ENCODE measurements at places on chromosomes 13 and 19.

DNA sequence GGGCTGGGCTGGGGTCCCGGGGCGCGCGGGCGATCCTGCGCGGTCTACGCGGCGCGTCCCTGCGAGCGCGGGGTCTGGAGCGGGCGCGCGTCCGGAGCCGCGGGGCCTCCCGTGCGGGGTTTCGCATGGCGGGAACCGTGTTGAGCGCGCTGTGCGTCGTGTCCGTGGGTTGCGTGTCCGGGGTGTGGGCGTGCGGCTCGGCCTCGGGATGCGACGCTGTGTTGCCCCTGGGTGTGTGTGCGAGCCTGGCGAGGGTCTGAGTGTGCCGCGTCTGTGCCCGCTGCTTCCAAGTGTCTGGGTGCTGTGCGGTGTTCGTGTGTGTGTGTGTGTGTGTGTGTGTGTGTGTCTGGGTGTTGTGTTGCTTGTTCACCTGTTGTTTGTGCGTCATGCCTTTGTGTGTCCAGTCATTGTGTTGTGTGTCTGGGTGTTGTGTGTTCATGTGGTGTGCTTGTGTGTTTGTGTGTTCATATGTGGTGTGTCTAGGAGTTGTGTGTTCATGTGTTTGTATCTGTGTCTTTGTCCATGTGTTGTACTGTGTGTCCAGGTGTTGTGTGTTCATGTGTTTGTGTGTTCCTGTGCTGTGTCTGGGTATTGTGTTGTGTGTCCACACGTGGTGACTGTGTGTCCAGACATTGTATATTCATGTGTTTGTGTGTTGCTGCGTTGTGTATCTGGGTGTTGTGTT is 552 bp downstream of the PLK5 start:
- DNase-seq = no peak

GRCh38 chr13:41716236-41716635 is 244.7 kb downstream of the VWA8 start:
- no peak for DNase-seq

- DNase-seq = no peak
These were observed 1.1 kb downstream of the TSSK6 start for GRCh38 chr19:19514215-19514657.

GRCh38 chr19:27966390-27966816 is 1246.5 kb downstream of the UQCRFS1 start:
- no peak for DNase-seq

- DNase-seq = no peak
These were observed 7.1 kb upstream of the NFIC start for GRCh38 chr19:3359015-3359918.

DNA sequence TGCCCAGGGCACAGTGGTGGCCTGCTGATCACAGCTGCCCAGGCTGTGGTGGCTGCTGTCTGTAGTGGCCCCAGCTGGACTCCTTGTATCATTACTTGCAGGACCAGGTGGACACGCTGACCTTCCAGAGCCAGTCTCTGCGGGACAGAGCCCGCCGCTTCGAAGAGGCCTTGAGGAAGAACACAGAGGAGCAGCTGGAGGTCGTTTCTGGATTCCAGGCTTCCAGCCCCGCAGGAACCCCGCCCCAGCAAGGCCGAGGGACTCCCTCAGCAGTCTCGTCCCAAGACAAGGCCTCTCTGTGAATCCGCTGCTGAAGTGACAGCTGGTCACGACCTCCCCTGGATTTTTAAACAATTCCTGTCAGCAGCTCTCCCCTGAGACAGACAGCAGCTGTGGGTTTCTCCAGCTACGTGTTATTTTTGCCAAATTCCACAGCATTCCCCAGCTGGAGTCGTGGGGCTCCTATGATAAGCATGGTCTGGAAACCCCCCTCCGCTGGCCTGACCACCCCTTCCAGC is 98.3 kb downstream of the SLC7A1 start:
- peak; percentile 44 for DNase-seq

- DNase-seq = no peak
These were observed 26.8 kb upstream of the MTIF3 start for GRCh38 chr13:27476943-27477703.

DNA sequence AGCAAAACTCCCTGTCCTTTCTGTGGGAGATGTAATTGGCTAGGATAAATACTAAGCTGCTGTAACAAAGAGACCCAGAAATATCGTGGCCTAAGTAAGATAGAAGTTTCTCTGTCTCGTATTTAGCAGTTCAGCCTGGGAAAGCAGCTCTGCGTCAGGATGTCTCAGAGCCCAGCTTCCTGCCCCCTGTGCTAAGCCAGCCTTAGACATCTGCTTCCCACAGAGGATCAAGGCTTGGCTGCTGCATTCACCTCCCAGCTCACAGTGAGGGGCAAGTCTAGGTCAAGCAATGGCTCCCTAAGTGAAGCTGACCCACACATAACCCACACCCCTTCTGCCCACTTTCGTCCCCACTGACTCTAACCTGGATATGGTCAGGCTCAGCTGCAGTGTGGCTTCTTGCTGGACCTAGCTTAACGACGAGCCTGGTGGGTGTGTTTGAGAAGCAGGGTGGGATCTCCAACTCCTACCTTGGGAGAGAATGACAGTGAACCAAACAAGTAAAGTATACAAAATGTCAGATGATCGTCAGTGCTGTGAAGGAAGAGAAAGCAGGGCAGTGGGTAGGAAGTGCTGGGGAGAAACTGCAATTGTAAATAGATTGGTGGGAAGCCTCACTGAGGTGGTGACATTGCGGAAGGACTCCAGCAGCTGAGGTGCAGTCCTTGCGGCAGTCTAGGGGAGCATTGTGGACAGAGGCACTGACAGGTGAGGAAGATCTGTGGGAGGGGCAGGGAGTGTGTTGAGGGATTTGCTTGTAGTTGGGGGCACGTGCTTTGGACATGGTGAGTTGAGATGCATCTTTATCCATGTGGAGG is 82.9 kb downstream of the TNFRSF19 start:
- no peak for DNase-seq

- no peak for DNase-seq
These were observed 881.2 kb upstream of the PCDH20 start for GRCh38 chr13:62296812-62297211.
